ENCODE measurements at places on chromosomes 13 and 19. TPM values are rescaled to one million over a fixed set of nuclear protein-coding genes. Genes with fewer than 3 reads are reported as not detected.

DNA sequence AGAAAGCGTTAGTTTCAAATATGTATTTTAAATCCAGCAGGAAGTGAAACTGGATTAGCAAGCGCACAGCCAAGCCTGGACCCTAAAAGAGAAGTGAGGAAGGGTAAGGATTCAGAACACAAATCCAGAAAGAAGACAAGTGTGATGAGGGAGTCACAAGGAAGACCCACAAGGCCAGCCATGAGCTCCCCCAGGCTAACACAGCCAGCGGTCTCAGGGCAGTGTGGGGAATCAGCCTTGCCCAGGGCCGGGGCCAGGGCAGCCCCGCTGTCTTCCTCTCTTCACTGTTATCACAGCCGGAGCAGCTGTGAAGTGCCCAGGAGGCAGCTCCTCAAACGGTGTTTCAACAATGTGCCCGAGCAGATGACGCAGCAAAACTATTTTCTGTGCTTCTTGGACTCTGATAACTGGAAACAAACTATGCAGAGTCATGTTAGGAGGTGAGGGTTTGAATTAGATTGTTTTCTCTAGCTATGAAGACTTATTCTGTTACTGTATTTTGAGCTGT, 12.2 kb upstream of the CDC16 start:
- no peaks in the 10 kb centered on the region for H3K4me1 ChIP-seq
- peak overlapping the region; percentile 41 for H3K27ac ChIP-seq
- no peaks in the 10 kb centered on the region for H3K36me3 ChIP-seq
- H3K27me3 ChIP-seq = no peaks in the 10 kb centered on the region

Gene CNN1
- 59.6 TPM for total RNA-seq

Gene ZNF493
- 28.6 TPM for total RNA-seq

Gene SLC17A7
- total RNA-seq = not detected

- H3K27me3 ChIP-seq = no peaks in the 10 kb centered on the region
- no peaks in the 10 kb centered on the region for H3K36me3 ChIP-seq
- DNase-seq = peak; percentile 81
These were observed 5.5 kb downstream of the HRC start for GRCh38 chr19:49149652-49150105.

DNA sequence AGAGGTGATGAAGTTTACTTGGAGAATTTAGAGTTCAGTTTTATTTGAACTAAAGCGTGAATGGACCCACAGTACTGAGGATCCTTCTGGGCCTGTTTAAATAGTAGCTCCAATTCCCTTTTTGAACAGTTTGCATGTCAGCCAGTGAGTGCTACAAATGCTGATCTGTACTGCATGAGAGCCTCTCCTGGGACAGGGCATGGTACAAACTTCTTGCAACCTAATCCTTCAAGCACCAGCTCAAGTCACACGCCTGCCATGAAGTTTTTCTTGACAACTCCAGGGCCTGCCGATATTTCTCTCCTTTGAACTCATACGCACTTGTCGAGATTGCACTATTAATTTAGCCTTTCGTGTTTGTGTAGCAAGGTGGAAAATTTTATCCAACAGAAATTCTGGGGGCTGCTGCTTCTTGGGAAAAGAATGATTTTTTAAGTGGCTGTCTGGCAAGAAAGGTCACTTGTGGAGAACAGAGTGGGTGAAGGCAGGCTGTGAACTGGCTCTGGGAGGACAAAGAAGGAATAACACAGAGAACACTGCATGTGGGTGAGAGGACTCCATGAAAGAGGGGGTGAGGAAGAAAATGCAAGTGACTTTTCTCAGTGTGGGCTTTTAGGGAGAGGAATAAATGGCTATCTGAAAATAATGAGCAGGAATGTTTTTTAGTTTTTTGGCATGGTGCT, 192.5 kb downstream of the NDFIP2 start:
- H3K27me3 ChIP-seq = no peaks in the 10 kb centered on the region
- no peaks in the 10 kb centered on the region for H3K36me3 ChIP-seq
- H3K4me3 ChIP-seq = no peak overlapping the region
- no peak for DNase-seq

Gene ISOC2
- 27.1 TPM for total RNA-seq

Gene DCLK1
- total RNA-seq = 37.0 TPM

- no peak for DNase-seq
- H3K27me3 ChIP-seq = no peaks in the 10 kb centered on the region
- H3K27ac ChIP-seq = no peak overlapping the region
- no peaks in the 10 kb centered on the region for H3K4me1 ChIP-seq
These were observed 117.4 kb downstream of the TRPC4 start for GRCh38 chr13:37752146-37752545.

Gene PDCD2L
- total RNA-seq = 8.5 TPM

- no peaks in the 10 kb centered on the region for H3K36me3 ChIP-seq
- no peaks in the 10 kb centered on the region for H3K27me3 ChIP-seq
- H3K27ac ChIP-seq = no peak overlapping the region
- no peaks in the 10 kb centered on the region for H3K4me1 ChIP-seq
- no peak overlapping the region for H3K4me3 ChIP-seq
- no peak for DNase-seq
These were observed 2.5 kb downstream of the SHISA7 start for GRCh38 chr19:55440411-55441105.

DNA sequence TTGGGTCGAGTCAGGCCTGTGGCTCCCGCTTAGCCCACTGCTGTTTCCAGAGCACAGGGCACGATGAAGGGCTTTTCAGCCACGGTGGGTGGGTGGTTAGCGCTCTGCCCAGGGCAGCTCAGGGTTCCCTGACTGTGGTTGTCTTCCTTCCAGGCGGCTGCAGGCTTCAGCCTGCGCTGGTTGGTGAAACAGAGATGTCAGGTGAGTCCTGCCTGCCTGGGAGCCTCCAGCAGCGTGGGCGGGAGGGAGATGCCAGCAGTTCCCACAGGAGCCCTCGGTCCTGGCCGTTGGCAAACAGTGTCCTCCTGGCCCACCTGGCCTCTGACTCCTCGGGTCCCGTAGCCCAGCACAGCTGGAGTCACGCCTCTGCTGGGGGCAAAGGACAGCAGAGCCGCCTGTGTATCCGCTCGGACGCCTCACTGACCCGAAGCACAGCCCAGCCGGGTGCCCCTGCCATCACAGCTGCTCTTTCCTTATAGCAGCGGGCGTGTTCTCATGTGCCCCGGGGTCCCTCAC, 9.7 kb downstream of the ADAT3 start:
- no peak overlapping the region for H3K27ac ChIP-seq
- H3K4me3 ChIP-seq = no peak overlapping the region
- H3K27me3 ChIP-seq = no peaks in the 10 kb centered on the region
- no peak for DNase-seq
- peaks cover under 1% of the 10 kb centered on the region for H3K4me1 ChIP-seq

Gene MCF2L
- 8.5 TPM for total RNA-seq

- H3K27ac ChIP-seq = no peak overlapping the region
- H3K4me3 ChIP-seq = no peak overlapping the region
- H3K36me3 ChIP-seq = no peaks in the 10 kb centered on the region
- no peaks in the 10 kb centered on the region for H3K27me3 ChIP-seq
- no peaks in the 10 kb centered on the region for H3K4me1 ChIP-seq
- no peak for DNase-seq
These were observed 36.4 kb upstream of the IGFL1 start for GRCh38 chr19:46192992-46193650.

Gene RFXAP
- 8.7 TPM for total RNA-seq

Gene LILRA6
- total RNA-seq = 1.2 TPM

- no peak overlapping the region for H3K4me3 ChIP-seq
- H3K27me3 ChIP-seq = no peaks in the 10 kb centered on the region
- no peak for DNase-seq
- H3K4me1 ChIP-seq = no peaks in the 10 kb centered on the region
These were observed 37.1 kb downstream of the DZIP1 start for GRCh38 chr13:95607366-95607765.

Gene LRFN3
- 31.2 TPM for total RNA-seq

DNA sequence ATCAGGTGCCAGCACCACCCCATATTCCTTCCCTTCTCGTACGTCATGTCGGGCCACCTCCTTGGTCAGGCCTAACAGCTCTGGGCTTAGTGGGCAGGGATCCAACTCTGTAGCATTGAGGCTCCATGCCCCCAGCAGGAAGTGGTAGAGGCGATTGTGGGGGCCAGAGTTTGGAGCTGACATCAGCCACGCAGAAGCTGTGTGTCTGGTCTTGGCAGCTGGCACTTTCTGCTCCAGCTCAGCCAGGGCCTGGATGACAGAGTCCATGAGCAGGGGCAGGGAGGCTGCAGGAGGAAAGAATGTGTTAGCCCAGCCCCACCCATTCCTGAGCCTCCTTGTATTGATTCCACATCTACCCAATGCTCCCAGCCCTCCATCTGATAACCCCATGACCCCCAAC, 3.0 kb downstream of the PGLYRP2 start:
- H3K4me1 ChIP-seq = no peaks in the 10 kb centered on the region
- H3K27ac ChIP-seq = no peak overlapping the region
- H3K36me3 ChIP-seq = no peaks in the 10 kb centered on the region
- no peak for DNase-seq
- no peak overlapping the region for H3K4me3 ChIP-seq
- H3K27me3 ChIP-seq = no peaks in the 10 kb centered on the region

Gene KLK14
- total RNA-seq = not detected

DNA sequence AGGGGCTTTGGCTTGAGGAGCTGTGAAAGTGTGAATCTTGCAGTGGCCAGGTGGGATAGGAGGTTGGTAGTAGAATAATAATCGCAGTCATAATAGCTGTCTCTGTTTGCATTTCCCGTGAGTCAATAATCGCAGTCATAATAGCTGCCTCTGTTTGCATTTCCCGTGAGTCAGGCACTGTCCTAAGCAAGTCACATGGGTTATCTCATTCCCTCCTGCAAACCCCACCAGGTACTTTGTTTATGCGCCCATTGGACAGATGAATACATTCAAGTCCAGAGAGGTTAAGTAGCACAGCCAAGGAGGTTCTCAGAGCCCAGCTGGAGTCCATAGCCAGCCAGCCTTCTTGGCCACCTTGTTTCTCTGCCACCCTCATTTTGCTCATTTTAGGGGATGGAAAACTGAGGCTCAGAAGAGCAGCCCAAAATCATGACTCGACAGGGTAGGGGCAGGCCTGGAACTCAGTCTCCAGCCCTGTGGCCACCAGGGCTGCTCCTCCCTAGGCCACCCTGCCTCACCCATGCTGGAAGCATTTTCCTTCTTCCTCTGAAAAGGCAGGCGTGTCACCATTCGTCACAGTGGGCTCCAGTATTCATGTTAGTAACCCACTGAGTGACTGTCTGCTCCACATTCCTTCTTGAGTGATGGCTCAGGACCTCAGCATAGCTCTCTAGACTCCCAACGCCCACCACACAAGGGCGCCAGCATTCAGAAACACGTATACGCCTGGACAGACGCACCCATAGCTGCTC, 206.2 kb downstream of the URI1 start:
- no peaks in the 10 kb centered on the region for H3K36me3 ChIP-seq
- no peak overlapping the region for H3K4me3 ChIP-seq
- no peak overlapping the region for H3K27ac ChIP-seq
- no peaks in the 10 kb centered on the region for H3K4me1 ChIP-seq

- no peaks in the 10 kb centered on the region for H3K27me3 ChIP-seq
- peaks cover 4% of the 10 kb centered on the region for H3K4me1 ChIP-seq
- H3K36me3 ChIP-seq = peaks cover 3% of the 10 kb centered on the region
- peak; percentile 97 for DNase-seq
- H3K27ac ChIP-seq = peak overlapping the region; percentile 60
These were observed 38.3 kb downstream of the ZSWIM4 start for GRCh38 chr19:13833330-13834243.

Gene ELL
- total RNA-seq = 20.5 TPM

DNA sequence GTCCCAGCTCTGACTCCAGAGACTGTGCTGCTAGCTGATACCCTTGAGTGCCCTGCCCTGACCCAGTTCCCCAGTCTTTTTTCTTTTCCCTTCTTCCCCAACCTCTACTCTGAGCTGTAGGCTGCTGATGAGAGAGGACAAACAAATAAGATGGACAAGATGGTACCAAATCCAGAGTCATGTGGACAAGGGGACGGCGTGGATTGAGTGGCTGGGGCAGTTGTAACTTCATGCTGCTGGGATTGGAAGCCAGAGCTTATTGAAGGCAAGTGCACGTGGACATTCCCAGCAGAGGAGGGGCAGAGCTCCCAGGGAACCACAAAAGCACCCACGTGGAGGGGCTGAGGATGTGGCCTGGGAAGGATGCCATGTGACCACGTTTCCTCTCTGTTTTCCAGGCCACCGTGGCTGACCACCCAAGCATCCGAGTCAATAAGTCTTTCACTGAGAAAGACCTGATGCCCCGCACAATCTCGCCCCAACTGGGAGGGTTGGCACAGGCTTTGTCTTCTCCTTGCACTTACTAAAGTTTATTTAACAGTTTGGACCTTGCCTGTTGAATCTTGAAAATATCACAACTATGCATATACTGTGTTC, 323.3 kb upstream of the ZNF507 start:
- H3K4me3 ChIP-seq = no peak overlapping the region
- H3K36me3 ChIP-seq = no peaks in the 10 kb centered on the region
- no peak for DNase-seq
- peaks cover 6% of the 10 kb centered on the region for H3K4me1 ChIP-seq
- no peaks in the 10 kb centered on the region for H3K27me3 ChIP-seq

DNA sequence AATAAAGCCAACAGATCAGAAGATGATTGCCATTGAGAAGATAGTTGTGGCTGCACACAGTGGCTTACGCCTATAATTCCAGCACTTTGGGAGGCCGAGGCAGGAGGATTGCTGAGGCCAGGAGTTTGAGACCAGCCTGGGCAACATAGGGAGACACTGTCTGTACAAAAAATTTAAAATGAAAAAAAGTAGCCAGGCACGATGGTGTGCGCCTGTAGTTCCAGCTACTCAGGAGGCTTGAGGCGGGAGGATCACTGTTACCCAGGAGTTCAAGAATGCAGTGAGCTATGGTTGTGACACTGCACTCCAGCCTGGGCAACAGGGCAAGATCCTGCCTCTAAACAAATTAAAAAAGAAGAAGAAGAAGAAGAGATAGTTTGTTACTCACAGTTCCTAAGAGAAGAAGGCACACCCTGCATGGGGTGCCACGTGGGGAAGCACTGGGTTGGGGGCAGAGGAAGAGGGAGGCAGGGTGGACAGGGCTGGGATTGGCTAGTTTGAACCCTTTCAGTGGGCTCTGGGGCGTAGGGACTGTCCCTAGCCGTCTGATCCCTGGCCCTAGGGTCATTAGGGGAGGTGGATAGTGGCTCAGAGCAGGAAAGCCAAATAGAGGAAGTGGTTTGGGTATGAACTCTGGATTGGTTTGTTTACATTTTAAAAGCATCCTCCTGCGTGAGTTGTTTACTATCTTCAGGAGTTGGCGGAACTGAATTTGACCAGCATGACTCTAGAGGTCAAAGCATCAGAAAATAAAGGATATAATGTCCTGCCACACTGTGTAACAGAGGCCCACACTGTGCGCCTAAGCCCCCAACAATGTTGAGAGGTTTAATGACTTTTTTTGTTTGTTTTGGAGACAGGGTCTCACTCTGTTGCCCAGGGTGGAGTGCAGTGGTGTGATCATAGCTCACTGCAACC, 60.5 kb upstream of the MEDAG start:
- H3K27ac ChIP-seq = no peak overlapping the region
- no peaks in the 10 kb centered on the region for H3K4me1 ChIP-seq
- DNase-seq = no peak
- H3K27me3 ChIP-seq = no peaks in the 10 kb centered on the region
- no peak overlapping the region for H3K4me3 ChIP-seq
